ENCODE measurements at places on chromosomes 13 and 19.

GRCh38 chr13:102033857-102034331, 368.0 kb downstream of the FGF14 start:
- no peak for DNase-seq

DNA sequence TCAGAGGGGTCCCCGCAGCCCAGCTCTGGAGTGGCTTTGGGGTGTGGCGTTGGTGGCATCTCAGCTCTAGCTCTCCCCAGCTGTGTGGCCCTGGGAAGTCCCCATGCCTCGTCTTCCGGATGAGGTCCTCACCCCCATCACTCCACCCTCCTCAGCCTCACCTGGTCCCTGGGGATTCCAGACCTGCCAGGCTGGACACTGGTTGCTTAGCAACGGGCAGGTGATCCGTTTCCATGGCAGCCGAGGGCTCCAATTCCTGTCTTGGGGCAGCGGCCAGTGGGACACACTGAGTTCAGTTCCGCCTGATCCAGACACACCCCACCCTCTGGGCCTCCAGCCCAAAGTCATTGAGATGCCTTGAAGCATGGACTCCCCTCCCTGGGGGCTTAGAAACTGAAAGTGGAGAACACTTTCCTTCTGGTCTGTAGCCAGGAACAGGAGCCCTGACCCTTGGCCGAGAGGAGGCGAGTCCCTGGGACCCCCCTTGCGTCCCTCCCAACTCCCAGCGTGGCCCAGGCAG, 7.7 kb upstream of the MISP start:
- no peak for DNase-seq

DNA sequence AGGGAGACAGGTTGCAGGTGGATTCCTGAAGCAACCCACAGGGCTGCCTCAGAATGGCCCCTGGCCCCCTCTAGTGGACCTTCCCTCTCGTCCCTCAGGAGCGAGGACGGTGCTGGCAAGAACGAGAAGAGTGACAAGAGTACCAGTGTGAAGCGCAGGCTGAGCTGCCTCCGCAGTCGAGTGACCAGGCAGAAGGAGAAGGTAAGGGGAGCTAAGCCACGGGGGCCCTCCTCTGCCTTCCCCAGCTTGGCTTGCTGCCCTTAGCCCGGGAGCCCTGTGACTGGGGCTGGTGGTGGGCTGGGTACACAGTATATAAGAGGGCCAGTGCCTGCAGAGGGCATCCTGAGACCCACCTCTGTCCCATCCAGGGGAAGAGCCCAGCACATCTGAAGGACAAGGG, 34.0 kb downstream of the ARHGEF18 start:
- no peak for DNase-seq

- DNase-seq: no peak
These were observed 74.3 kb upstream of the LRCH1 start for GRCh38 chr13:46478651-46479050.
